ENCODE measurements at places on chromosomes 3 and 15.

DNA sequence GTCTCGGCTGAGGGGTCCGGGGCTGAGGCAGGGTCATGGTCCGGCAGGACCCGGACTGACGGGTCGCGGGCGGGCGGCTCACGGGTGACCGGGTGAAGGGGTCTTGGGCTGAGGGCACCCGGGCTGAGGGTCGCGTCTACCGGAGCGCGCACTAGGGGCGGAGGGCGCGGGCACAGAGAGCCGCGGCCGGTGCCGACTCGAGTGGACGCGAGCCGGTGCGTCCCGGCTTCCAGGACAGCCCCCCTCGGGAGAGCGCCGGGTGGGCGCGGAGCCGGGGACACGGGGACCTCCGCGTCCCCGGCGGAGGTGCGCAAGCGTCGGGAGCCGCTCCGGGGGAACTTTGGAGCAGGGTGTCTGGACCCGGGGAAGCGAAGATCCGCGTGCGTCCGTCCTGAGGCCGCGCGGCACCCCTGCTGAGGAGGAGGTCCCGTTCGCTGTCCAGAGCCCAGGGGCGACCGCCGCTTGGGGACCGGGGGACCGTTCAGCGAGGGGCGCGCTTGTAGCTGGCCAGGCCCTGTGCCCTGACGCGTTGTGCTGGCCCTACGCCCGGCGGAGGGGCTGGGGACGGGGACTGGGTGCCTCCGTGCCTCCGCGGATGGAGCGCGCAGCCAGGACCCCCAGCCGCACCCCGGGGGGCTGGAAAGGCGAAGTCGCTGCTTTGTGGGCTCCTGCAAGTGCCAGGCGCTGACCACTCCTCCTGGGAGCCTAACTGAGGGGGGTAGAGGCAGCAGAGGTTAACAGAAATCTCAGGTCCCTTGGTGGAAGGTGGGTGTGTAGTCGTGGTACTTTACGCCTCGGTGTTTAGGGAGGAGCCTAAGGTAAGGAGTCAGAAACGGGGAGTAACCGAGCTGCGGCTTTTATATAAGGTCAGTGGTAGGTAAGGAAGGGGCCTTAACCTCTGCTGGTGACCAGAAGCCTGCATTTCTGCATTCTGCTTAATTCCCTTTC is at the start of gene PPARG:
Gene PPARG, plus strand, starts transcription at position 889 of the 948 bp plus-strand sequence. CDS start 90,642 bp downstream, outside the sequence.
- DNase-seq: no peak

DNA sequence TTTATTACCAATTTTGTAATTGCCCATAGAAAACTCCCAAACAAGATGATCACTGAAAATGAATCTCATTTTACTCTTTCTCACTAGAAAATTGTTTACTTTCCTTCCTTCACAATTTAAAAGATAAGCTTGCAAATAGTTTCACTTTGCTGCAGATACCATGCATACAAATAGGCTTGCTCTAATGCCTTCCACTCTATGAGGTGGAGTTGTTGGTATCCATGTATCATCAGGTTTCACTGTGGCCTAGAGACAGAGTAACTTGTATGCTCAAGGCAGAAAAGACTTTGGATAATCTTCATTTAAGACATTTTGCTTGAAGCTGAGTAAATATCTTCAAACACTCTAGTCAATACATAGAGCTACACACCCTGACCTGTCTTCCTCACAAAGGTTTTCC is 60.8 kb downstream of the RYK start:
- no peak for DNase-seq

- no peak for DNase-seq
Measured at GRCh38 chr15:75723171-75723846, 10.7 kb upstream of the CSPG4 start.

DNA sequence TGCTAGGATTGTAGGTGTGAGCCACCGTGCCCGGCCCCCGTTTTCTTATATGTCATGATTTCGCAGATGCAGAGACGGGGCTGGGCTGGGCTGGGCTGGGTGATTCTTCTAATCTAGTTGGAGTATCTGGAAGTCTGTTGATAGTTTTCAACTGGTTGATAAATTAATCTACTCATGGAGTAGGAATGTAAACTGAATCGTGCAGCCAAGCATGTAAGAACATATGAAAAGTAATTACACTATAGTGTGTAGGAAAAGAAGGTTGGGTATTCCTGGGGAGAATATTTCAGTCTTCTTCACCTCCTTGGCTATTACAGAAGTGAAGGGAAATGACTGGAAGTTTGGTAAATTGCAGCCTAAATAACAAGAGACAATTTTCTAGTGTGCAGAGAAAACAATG is 82.6 kb upstream of the MAGI1 start:
- peak; percentile 22 for DNase-seq

DNA sequence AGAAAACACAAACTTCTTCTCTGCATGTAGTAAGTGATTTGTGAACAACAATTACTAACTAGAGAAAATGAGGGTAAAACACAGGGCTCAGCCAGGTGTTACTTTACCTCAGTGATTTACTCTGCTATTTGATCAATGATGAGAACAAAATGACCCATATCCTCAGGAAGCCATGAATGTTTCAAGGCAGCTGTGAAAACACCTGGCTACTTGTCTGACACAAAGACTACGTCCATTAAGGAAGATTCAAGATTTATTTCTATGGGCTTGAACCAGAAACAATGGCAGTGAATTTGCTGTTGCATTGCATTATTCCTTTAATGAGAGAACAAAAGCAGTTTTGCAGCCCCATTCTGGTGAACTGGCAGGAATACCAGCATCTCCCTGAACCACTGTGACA is 374.6 kb upstream of the ARL6 start:
- DNase-seq: no peak

GRCh38 chr3:195169011-195169649 is 101.8 kb downstream of the XXYLT1 start:
- DNase-seq: no peak

GRCh38 chr3:135271177-135272025 is 476.3 kb downstream of the EPHB1 start:
- DNase-seq: no peak

GRCh38 chr3:177300039-177300833 is 103.0 kb upstream of the TBL1XR1 start:
- no peak for DNase-seq

- DNase-seq: no peak
Measured at GRCh38 chr3:167650459-167650858, 3.3 kb downstream of the WDR49 start.

GRCh38 chr15:80485370-80486164 is 81.4 kb downstream of the ARNT2 start:
- no peak for DNase-seq

DNA sequence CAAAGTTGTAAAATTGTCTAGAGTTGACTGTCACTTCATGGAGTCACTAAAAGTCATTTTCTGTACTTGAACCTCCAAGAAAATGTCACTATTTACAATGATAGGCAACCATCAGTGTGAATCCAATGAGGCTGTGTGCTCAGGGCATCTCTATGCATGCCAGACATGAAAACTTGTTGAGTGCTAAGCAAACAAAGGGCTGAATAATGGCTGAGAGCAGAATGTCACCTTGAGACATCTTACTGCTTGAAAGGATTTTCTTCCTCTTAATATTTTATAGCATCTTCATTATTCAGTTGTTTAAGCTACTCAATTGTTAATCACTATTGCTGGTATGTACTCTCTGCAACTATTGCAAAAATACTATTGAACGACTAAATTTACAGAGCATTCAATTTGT is 184.7 kb downstream of the PLCH1 start:
- no peak for DNase-seq

DNA sequence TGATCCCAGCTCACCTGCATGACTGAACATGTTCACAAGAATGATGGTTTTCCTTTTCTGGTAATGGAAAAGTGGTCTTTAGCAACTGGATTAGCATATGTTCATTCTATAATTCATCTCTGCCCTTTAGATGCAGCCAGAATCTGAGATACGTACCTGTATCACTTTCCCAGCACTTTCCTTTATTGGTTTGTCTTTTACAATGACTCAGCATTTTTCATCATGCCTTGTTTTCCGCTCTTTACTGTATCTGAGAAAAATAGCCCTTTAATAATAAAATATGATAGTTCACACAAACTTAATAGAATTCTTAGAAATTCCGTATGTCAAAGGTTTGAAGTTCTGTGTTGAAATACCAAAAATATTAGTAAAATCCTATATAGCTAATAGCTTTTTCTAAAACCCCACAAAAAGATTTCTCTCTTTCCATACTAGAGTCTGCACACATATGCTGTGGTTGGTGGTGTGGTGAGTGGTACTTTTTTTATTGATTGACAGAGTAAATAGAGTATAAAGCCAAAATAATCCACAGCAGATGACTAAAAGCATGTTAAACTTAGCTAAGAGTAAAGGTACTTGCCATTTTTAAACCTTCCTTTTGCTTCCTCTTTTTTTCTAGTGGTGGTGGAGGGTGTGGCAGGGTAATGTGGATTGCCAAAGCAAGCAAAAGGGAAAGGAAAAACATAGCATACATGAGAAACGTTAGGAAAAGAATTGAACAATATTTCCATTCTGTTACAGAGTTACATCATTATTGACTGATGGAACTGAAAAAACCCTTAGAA is 328.9 kb upstream of the RBMS3 start:
- DNase-seq: no peak

GRCh38 chr3:23800731-23801130 is 5.0 kb upstream of the UBE2E1 start:
- DNase-seq: no peak

DNA sequence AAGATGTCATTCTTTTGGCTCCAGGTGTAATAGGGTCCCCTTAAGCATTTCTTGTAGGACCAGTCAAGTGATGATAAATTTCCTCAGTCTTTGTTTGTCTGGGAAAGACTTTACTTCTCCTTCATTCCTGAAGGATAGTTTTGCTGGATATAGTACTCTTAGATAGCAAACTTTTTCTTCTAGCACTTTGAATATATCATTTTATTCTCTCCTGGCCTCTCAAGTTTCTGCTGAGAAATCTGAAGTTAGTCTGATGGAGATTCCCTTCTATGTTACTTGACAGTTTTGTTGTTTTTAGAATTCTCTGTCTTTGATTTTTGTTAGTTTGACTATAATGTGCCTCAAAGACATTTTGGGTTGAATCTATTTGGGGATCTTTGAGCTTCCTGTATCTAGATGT is 181.2 kb upstream of the HES1 start:
- no peak for DNase-seq

GRCh38 chr3:166263460-166263859 is 426.2 kb upstream of the BCHE start:
- DNase-seq: no peak

DNA sequence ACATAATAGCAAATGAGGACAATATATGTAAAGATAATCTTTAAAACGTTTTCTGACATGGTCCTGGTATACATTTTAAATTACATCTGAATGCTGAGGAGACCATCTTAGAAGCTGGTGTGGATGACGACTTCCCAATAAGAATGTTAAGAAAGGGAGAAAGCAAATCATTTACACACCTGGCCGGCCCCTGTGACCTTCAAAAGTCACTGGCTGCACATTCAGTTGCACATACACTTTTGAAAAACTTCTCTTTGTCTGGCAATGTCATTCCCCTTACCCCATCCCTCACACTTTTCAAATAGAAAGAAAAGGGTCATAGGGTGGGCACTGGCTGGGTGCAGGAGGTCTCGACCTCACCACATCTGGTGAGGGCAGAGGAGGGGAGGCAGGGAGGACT is 391.0 kb downstream of the MECOM start:
- DNase-seq: no peak

GRCh38 chr3:12194669-12195161 is 36.0 kb upstream of the TIMP4 start:
- DNase-seq: no peak
